ENCODE measurements at places on chromosomes 2 and 18.

- no peak for DNase-seq
Observed at GRCh38 chr2:21002814-21003192, 41.1 kb downstream of the APOB start.

DNA sequence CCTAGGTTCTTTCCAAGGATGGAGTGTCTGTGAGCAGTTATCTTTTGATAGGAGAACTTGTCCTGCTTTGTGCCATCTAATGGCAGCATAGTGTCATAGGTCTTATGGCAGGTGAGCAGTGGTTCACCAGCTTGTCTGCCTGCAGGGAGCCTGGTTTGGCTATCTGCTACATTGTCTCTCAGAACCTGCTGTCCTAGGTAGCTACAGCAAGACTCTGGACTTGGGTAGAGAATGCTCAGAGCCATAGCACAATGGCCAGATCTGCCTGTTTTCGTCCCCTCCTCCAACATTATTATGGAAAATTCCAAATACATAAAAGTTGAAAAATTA is 28.3 kb downstream of the AGFG1 start:
- DNase-seq, result no peak

DNA sequence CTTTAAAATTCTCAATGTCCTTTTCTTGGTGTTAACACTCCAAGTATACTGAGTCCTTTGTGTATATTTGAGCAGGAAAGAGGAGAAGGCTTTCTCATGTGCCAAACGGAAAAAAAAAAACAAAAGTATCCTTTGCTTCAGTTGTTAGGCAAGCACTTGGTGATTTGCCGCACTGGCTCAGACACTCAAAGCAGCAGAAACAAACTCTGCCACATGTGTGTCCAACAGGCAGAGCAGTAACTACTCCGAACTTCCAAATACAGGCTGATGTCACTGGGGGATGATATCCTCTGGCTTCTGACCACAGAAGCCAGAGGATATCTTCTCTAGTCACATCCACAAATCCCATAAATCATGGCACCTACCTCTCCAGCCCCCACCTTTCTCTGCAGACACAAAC is 108.0 kb upstream of the SALL3 start:
- no peak for DNase-seq

- DNase-seq, result no peak
Observed at GRCh38 chr2:219494952-219495530, 3.6 kb upstream of the GMPPA start.

DNA sequence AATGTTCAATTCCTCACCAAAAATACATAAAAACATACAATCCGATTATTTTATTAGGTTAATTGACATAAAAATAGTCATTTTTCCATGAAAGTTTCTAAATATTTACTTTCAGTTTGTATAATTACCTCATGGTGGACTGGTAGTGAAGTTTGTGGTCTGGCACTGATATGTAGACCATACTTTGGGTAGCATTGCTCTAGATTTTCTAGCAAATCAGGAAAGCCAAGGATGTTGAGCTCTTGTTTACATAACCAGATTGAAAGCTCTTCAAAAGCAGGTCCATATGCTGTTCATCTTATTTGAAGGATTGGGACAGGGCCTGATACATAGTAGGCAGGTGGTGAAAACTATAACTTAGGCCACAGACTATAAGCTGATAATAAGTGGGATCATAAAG is 61.8 kb downstream of the COMMD1 start:
- DNase-seq, result no peak

DNA sequence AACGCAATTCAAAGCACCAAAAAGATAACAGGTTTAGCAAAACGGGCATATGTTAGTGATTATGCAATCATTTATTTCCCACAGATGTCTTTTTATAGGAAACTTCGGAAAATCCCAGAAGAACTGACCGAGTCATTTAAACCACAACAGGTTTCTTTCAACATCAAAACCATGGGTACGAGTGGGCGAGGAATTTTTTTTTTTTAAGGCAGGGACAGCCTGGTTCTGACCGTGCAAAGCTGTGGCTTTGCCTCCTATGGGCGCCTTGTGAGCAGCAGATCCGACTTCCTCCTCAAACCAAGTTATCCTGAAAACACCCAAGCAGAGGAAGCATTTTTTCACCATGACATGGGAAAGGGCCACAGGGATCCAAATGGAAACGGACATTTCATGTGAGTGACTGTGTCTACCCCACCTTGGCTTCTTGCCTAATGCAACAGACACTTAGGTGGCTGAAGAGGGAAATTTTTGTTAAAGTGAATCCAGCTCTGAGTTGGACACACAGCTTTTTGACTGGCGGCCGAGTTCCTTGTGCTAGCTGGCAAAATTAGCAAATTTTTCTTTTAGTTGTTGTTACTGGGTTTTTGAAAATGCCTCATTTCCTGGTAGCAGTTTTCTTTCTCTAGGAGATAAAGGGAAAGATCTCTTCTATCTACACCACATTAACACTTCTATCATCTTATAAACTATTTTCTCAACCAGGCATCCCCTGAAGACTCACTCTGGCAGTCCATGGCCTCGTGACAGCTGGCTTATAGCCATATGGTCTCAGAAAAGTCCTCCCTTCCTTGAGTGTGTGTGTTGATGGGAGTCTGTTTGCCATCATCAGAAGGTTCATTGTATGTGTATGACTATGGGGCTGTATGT is 487.4 kb upstream of the ZEB2 start:
- no peak for DNase-seq

DNA sequence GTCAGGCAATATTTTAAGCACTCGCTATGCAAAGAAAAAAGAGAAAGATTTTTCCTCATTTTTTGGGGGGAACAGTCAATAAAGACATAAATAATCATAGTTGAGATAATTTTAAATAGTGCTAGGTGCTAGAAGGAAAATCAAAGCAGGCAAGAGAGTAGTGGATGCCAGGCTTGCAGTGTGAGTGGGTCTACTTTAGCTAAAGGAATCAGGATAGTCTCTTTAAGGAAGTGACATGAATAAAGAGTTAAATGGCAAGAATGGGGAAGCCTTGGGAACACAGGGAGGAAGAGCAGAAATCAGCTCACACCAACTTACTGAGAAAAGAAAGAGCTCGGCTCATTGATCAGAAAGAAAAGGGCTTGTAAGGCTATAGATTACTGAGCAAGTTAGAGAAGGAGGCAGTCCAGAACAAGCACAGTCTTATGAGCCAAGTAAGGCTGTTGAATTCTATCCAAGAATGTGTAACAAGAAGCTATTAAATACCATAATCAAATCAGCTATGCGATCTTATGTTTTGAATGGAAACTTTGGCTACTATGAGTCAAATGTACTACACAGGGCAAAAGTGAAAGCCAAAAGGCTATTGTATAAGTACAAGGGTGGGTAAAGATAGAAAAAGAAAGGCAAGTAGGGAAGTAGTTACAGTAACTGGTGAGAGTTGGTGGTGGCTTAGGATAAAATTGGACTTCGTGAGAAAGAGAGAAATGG is 833.8 kb upstream of the PIK3C3 start:
- DNase-seq, result no peak

DNA sequence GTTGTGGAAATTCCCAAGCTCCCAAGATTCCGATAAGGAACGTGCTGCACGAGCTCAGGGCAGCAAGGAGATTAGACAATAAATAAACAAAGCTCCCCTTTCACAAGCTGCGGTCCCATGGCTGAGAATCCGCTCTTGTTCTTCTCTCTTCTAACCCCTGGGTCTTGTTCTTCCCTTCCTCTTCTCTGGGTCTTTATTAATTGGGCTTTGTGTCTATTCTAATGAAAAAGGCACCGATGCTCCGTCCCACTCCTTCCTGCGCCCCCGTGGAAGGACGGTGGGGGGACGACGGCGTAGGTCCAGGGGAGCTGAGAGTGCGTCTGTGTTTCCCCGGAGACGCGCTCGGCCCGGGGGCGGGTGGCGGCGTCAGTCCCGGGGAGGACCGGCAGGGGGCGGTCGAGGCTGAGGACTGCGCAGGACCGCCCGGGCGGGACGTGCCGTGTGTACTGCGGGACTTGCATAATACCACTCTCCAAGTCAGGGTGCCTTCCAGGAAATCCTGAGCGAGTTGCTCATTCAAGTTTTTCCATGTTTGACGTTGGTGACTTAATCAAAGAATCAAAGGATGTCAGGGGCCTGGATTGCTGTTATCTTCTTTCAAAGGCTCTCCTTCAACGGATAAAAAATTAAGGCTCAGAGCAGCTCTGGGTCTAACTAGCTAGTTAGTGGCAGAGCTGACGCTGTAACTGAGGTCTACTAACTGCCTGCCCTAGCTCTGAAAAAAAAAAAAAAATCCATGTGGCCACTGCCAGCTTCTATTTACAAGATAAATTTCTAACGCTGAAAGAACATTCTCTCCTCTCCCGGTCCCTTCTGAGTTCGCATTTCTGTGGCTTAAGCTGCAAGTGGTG is 321.4 kb downstream of the TGIF1 start:
- no peak for DNase-seq

- DNase-seq, result no peak
Observed at GRCh38 chr2:60525899-60526298, 27.6 kb downstream of the BCL11A start.

DNA sequence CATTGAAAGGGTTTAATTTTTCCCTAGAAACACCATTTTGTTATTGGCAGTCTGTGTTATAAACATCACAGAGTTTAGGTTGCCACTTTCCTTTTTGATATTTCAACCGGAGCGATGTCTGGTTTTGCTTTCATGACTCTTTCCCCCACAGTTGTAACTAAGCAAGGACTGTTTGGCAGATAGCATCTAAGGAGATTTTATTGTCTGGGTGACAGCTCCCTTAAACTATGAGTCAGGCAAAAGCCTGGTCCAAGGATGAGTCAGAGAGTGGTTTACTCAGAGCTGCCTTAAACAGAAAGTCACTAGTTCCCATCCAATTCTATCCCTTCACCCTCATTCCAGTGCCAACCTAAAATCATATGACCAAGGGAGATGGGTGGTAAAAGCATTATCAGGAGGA is 341.6 kb upstream of the VWC2L start:
- no peak for DNase-seq

GRCh38 chr2:120243211-120243610 is 9.4 kb upstream of the RALB start:
- no peak for DNase-seq

DNA sequence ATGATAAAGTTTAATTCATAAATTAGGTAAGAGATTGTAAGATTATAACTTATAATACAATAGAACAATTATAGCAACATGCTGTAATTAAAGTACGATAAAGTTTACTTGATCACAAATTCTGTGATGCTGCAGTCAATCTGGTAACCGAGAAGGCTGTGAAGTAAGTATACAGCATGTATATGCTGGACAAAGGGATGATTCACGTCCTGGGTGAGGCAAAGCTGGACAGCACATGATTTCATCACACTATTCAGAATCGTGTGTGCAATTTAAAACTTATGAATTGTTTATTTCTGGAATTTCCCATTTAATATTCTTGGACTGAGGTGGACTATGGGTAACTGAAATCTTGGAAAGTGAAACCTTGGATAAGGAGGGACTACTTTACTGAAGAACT is 522.2 kb upstream of the CNTNAP5 start:
- DNase-seq, result no peak

DNA sequence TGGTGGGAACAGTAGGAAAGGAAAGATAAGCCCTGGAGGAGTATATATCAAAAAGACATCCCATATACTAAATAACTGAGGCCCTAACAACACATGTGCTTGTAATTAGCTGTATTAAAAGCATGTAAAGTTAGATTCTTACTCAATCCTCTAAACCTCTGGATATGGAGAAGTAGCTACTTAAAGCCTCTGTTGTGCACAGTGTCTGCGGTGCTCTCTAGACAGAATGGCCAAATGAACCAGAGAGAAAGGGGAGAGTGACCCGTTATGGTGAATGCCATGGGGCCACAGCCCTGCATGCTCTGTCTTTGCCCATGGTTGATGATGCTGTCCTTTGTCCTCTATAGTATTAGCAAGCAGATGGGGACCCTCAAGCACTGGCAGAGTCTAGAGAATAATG is 104.4 kb upstream of the SLC8A1 start:
- DNase-seq, result no peak

DNA sequence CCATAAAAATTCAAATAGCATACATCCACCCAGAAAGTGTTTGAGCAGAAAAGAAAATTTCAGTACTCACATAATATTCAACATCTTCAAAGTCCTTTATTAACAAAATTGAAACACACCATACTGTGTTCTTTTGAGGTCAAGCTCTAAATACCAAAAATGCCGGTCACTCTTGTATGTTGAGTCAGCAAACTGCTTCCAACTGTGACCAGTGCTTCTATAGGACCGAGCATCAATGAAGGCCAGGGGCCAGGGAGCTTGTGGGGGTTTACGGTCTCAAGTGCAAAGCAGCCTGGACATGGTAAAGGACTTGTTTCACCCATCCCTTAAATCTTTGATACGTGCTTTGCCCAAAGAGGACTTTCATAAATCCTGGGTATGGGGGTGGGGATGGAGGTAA is 112.7 kb upstream of the REV1 start:
- no peak for DNase-seq

DNA sequence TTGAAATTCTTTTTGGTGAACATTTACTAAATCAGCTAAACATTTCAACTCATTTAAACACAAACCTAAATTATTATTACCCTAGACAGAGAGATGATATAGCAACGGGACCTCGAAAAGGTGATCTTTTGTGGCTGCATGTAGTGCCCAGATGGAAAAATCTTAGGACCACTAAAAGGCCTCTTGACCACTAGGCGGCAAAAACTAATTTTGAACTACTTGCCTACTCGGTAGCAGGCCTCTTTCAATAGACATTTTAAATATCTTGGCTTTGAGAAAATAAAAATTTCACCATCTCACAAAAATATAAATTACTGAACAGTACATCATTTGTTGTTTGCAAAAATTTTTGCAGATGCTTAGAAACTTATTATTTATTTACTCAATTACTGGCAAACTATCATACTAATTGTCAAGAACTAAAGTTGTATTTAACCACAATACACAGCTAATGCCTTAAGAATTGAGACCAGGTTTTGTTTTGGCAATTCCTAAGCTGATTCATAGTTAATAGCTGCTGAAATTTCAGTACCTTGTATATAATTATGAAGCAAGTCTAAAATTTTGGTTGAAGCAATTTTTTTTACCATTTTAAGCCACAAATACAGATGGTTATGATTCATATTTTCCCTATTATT is 9.4 kb downstream of the COL3A1 start:
- DNase-seq, result no peak

DNA sequence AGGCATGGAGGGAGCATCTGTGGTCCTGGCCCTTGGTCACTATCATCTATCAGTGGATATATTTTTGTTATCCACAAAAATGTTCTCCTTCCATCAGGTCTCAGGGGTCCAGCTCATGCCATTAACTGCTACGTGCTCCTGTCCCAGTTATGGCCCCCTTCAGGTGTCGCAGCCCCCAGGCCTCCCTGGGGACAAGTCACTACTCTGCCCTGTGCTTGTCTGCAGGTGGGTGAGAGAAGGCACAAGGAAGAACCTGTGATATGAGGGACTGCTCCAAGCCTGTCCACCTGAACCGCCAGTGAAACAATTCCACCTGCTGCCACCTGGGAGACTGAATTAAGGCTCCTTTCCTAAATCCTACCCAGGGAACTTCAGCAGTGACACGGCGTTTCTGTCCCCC is 229.6 kb upstream of the ID2 start:
- no peak for DNase-seq

All from NCI-H1105 treated with DMSO at 0.1 percent for 48 hours (cell line).